ENCODE measurements at places on chromosomes 2 and 18. TPM values are rescaled to one million over a fixed set of nuclear protein-coding genes. Genes with fewer than 3 reads are reported as not detected.

Gene SCN2A
- 0.07 TPM for total RNA-seq

Gene MERTK
- total RNA-seq: 1.4 TPM

DNA sequence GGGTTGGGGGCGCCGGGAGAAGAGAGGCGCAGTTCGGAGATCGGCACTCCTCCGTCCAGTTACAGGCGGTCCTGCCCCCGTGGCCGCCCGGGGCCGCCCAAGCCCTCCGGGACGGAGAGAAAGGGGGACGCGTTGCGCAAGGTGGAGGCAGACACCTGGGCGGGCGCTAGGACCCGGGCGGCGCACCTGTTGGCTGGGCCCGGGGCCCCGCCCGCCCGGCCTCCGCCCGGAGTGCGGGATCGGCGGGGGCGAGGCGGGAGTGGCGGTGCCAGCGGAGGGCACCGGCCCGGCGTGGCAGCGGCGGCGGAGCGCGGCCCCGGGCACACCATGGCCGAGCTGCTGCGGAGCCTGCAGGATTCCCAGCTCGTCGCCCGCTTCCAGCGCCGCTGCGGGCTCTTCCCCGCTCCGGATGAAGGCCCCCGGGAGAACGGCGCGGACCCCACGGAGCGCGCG lies at the start of gene SGPP2:
TSS of gene SGPP2 (plus strand) at position 268 of the 453 bp plus-strand sequence. CDS start at position 328, 60 bp downstream.
- DNase-seq: peak; percentile 47
- peaks cover 42% of the 10 kb centered on the region for H3K27me3 ChIP-seq
- H3K36me3 ChIP-seq: peaks cover 9% of the 10 kb centered on the region
- peak within 1 kb of the TSS; percentile 96 for H3K27ac ChIP-seq

GRCh38 chr18:35592298-35592697 lies 10.8 kb downstream of the GALNT1 start:
- DNase-seq: peak; percentile 30
- no peak overlapping the region for H3K27ac ChIP-seq
- no peak overlapping the region for H3K4me3 ChIP-seq
- H3K27me3 ChIP-seq: no peaks in the 10 kb centered on the region
- H3K4me1 ChIP-seq: peaks cover 34% of the 10 kb centered on the region

- no peaks in the 10 kb centered on the region for H3K4me1 ChIP-seq
- DNase-seq: no peak
- peaks cover 3% of the 10 kb centered on the region for H3K27me3 ChIP-seq
- H3K27ac ChIP-seq: no peak overlapping the region
- H3K4me3 ChIP-seq: no peak overlapping the region
- no peaks in the 10 kb centered on the region for H3K36me3 ChIP-seq
Measured at GRCh38 chr2:15667809-15668556, 76.3 kb downstream of the DDX1 start.

DNA sequence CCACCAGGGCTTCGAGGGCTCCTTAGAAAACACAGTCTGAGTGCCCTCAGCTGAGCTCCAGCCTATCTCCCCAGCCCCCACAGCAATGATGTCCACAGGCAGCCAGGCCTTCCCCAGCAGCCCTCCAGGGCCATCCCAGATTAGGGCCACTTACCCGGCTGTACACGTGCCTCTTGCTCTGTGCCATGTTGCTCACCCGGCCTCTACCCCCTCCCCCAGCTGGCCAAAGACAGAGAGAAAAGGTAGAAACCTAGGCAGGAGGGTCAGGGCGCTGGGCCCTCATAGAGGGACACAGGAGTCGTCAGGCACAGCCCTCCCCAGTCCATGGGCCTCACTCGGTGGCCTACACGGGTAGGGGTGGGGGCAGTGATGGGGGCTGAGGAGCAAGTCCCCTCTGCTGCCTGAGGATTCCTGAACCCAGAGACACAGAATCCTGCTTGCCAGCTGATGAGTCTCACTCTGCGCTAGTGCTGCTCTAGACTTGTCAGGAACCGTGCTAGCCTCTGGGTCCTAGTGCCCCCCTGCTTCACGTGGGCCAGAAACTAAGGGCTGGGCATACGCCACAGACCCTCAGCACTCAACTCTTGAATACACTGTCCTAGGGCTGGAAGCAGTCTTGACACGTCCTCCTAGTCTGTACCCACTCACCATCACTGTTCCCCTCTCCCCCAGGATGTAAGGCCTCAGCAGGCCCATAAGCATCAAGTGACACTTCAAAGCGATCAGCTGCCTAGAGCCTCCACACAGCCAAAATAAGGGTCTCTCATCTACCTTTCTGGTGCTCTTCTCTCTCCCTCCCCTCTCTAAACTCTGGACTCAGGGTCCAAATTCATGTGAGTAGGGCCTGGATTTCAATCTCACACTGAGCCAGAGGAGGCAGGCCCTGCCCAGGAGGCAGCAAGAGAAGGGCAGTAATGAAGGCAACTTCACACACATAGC lies at the start of gene DCTN1:
TSS of gene DCTN1 (minus strand) at position 461 of the 939 bp plus-strand sequence. CDS start at position 187, 274 bp downstream.
- H3K4me1 ChIP-seq: peaks cover 24% of the 10 kb centered on the region
- DNase-seq: peak; percentile 52
- H3K27ac ChIP-seq: peak within 1 kb of the TSS; percentile 42

GRCh38 chr2:72848436-72849137 lies 22.8 kb upstream of the EXOC6B start:
- peaks cover 11% of the 10 kb centered on the region for H3K27me3 ChIP-seq
- H3K4me1 ChIP-seq: no peaks in the 10 kb centered on the region
- no peak overlapping the region for H3K4me3 ChIP-seq
- H3K27ac ChIP-seq: no peak overlapping the region
- no peak for DNase-seq

Gene SPP2
- not detected for total RNA-seq

- no peaks in the 10 kb centered on the region for H3K36me3 ChIP-seq
- no peak overlapping the region for H3K4me3 ChIP-seq
- no peak overlapping the region for H3K27ac ChIP-seq
- H3K27me3 ChIP-seq: peaks cover 2% of the 10 kb centered on the region
- no peaks in the 10 kb centered on the region for H3K4me1 ChIP-seq
Measured at GRCh38 chr18:50460716-50461115, 85.9 kb downstream of the SKA1 start.

- peaks cover 3% of the 10 kb centered on the region for H3K27me3 ChIP-seq
- no peak overlapping the region for H3K27ac ChIP-seq
- DNase-seq: no peak
- peaks cover 13% of the 10 kb centered on the region for H3K4me1 ChIP-seq
- H3K4me3 ChIP-seq: no peak overlapping the region
Measured at GRCh38 chr2:71048096-71048495, 20.4 kb upstream of the NAGK start.

DNA sequence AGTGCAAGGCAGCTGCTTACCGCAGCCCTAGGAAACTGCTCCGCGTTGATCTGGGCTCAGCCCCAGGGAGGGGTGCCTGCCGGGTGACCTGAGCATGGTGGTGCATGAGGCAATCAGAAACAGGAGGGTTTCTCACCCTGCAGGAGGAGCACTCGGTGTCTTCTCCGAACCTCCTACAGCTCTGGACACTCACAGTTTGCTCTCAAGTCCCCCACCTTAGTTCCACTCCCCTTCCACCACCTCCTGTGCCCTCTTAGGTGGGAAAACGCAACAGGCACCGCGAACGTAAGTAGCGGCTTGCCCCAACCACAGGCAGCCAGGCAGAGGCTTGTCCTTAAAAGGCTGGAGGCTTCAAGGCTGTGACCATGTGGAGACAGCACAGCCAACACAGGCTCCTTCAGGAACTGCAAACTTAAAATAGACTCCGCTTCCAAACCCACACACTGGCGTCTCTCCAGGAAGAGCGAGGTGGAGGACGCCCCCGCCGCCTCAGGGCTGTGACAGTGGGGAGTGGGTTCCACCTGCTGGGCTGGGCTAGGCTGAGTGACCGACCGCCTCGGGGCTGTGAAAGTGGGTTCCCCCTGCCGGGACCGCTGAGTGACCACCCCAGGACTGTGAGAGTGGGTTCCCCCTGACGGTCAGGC lies 71.6 kb downstream of the NDUFA10 start:
- H3K4me3 ChIP-seq: no peak overlapping the region
- H3K36me3 ChIP-seq: peaks cover 5% of the 10 kb centered on the region
- no peaks in the 10 kb centered on the region for H3K27me3 ChIP-seq
- H3K4me1 ChIP-seq: no peaks in the 10 kb centered on the region
- no peak for DNase-seq

Gene VSNL1
- not detected for total RNA-seq

DNA sequence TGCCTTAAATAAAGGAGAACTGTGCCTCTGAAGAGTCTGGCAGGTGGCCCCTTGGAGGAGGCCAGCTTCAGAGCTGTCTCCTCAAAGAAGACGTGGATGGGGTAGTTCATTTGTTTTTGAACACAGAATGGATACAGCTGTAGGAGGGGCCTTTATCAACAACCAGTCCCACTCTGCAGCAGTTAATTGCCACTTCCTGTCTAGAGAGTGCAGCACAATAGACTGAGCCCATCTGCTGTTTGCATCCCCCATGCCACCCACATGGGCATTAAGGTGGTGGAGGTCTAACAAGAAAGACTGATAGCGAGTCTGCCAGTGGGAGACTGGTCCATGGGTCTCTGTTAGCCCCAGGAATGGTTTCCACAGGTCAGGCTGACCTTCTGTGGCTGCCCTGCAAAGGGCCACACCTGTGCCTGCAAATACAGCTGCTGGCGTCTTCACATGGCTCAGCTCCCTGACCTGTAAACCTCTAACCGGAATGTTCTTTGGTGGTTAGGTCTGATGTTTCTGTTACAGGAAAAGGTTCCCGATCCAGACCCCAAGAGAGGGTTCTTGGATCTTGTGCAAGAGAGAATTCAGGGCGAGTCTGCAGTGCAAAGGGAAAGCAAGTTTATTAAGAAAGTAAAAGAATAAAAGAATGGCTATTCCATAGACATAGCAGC lies 153.3 kb upstream of the ITGA6 start:
- H3K27ac ChIP-seq: no peak overlapping the region
- DNase-seq: no peak
- no peaks in the 10 kb centered on the region for H3K36me3 ChIP-seq
- H3K27me3 ChIP-seq: peaks cover 3% of the 10 kb centered on the region
- peaks cover 17% of the 10 kb centered on the region for H3K4me1 ChIP-seq
- H3K4me3 ChIP-seq: no peak overlapping the region

- H3K27ac ChIP-seq: no peak overlapping the region
- H3K4me1 ChIP-seq: no peaks in the 10 kb centered on the region
- DNase-seq: no peak
- no peaks in the 10 kb centered on the region for H3K27me3 ChIP-seq
- H3K36me3 ChIP-seq: no peaks in the 10 kb centered on the region
- H3K4me3 ChIP-seq: no peak overlapping the region
Measured at GRCh38 chr2:193566886-193567285, 1372.2 kb upstream of the TMEFF2 start.

- peaks cover 4% of the 10 kb centered on the region for H3K36me3 ChIP-seq
- DNase-seq: no peak
- H3K27ac ChIP-seq: no peak overlapping the region
- no peaks in the 10 kb centered on the region for H3K4me1 ChIP-seq
Measured at GRCh38 chr2:10188729-10189305, 66.3 kb downstream of the RRM2 start.

- H3K4me1 ChIP-seq: no peaks in the 10 kb centered on the region
- DNase-seq: no peak
- H3K27me3 ChIP-seq: peaks cover 6% of the 10 kb centered on the region
- H3K4me3 ChIP-seq: no peak overlapping the region
- no peaks in the 10 kb centered on the region for H3K36me3 ChIP-seq
Measured at GRCh38 chr18:76075777-76076176, 419.3 kb downstream of the ZNF516 start.

DNA sequence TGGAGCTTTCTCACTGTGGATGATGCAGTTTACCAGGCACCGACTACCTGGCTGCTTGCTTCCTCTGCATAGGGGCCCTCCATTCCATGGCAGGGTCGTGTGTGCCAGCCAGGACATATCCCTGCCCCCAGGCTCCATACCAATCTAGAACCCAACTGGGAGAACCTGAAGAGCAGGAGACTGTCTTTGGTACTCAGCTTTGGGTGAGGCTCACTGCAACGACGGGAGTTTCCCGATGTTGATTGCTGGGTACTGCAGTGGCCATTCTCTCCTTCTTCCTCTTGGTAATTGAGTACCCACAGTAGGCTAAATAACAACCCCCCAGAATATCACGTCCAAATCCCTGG lies 133.3 kb upstream of the SERTAD2 start:
- H3K27me3 ChIP-seq: no peaks in the 10 kb centered on the region
- H3K27ac ChIP-seq: no peak overlapping the region
- no peaks in the 10 kb centered on the region for H3K4me1 ChIP-seq
- H3K4me3 ChIP-seq: no peak overlapping the region
- no peak for DNase-seq

Gene EXOC6B
- total RNA-seq: 9.0 TPM

Gene POLE4
- total RNA-seq: 44.0 TPM

DNA sequence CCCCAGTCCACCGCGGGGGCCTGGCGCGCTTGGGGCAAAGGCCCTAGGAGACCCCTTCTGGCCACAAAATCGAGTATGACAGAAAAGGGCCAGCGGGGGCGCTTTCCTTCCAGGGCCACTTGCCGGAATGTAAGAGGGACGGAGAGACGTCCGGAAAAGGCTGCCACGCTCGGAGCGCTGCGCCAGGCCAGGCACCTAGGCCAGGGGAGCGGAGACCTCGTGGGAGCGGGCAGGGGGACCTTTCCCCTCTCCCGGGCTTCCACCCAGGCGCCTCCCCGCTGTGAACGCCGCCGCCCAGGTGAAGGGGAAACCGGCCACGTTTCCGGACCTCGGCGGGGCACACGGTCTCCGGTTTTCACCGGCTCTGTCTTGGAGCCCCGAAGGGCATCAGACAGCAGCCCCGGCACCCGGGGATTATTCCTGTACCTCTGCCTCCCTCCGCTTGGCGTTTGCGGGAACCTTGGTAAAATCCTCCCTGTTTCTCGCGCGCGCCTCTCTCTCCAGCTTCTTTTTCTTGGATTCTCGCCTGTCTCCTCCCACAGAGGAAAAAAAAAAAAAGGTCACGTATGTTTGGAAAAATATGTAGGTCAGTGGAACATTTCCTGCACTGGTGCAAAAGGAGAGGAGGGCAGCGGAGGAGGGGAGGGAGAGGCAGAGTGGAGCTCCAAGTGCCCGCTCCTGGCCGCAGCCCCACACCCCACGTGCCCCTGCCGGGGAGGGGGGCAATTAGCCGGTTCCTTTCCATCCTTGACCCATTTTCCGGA lies 1.2 kb upstream of the NPAS2 start:
- peak overlapping the region; percentile 72 for H3K4me3 ChIP-seq
- peaks cover 29% of the 10 kb centered on the region for H3K27me3 ChIP-seq
- peaks cover 24% of the 10 kb centered on the region for H3K4me1 ChIP-seq
- H3K27ac ChIP-seq: peak overlapping the region; percentile 72
- peak; percentile 45 for DNase-seq

GRCh38 chr2:169105476-169105875 lies 36.1 kb downstream of the DHRS9 start:
- no peaks in the 10 kb centered on the region for H3K27me3 ChIP-seq
- DNase-seq: no peak
- peaks cover 53% of the 10 kb centered on the region for H3K4me1 ChIP-seq
- no peaks in the 10 kb centered on the region for H3K36me3 ChIP-seq
- peak overlapping the region; percentile 61 for H3K27ac ChIP-seq

DNA sequence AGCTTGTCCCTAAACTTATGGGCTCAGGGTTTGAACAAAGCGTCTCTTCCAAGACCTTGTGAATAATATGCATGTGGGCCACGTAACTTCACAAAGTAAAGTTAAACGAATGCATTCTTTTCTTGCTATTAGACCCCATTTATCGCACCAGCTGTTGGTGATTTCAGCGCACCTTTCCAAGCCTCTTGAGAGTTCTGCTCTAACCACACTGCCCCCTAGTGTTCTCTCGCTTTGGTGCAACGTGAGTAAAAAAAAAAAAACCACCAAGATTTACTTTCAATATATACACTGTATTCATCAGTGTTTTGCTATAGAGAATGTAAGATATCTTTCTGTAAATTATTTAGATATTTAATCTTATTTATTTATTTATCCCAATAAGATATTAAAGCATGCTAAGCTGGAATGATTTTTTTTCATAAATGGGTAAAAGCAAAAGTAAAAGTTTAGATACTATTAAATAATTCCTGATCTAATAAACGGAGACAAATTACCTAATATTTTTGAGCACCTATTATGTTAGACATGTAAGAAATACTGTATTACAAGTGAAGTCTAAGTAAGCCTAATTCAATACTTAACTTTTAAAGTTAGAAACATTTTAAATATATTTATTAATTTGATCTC lies 459.5 kb downstream of the DLGAP1 start:
- H3K4me1 ChIP-seq: no peaks in the 10 kb centered on the region
- DNase-seq: peak; percentile 77
- H3K36me3 ChIP-seq: no peaks in the 10 kb centered on the region
- peaks cover 4% of the 10 kb centered on the region for H3K27me3 ChIP-seq
- H3K27ac ChIP-seq: no peak overlapping the region
